ENCODE measurements at places on chromosomes 5 and 9. TPM values are rescaled to one million over a fixed set of nuclear protein-coding genes. Genes with fewer than 3 reads are reported as not detected.

DNA sequence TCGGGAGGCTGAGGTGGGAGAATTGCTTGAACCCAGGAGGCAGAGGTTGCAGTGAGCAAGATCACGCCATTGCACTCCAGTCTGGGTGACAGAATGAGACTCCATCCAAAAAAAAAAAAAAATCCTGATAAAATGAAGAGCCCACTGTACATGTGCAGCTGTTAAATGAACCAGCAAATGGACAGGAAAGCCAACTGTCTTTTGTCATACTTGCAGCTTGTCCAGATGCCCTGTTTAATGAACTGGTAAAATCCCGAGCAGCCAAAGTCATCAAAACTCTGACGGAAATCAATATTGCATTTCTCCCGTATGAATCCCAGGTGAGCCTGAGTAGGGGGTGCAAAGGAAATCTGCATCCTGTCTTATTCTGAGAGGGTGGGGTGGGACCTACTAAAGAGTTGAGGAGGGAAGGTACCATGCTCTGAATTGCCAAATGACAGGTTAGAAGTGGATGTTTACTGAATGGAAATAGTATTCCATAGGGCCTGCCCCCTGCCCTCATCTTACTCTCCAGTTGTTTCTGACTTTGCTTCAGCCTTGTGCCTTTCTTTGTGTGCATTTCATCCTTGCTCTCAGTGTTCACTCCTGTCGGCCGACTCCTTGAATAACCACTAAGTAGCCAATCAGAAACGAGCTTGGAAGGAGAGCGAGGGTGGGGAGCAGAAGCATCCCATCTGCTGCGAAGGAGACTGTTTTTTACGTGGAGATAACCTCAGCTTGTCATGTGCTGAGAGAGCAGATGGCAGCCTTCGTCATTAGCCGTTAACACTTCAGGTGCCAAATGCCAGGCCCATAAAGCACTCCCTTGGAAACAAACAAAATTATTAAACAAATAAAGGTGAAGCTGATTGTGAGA, 45.7 kb upstream of the CFAP157 start:
- no peak for DNase-seq

GRCh38 chr5:179732918-179733771, 523 bp downstream of the MAML1 start:
- DNase-seq = peak; percentile 30

The GHR gene
- 0.03 TPM for polyA plus RNA-seq

- no peak for DNase-seq
Observed at GRCh38 chr9:113482991-113483675, 19.6 kb downstream of the RGS3 start.

DNA sequence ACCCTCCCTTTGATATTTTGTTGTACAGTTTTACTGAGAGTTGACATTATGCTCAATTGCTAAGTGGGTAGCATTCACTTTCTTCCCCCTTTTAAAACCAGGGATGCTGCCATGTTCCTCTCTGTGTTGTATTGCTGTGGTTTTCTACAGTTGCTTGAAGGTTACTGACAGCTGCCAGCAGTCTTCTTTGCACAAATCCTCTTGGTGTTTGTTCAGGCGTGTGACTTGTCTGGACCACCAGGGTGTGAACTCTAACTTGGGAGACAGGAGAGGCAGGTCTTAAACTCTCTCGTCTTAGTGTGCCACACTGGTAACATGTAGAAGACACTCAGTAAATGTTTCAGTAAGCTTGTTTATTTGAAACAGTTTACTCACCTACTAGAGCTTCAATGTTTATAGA, 25.1 kb downstream of the SLC44A1 start:
- DNase-seq = no peak

The HAPLN1 gene
- not detected for polyA plus RNA-seq

The CBY3 gene
- polyA plus RNA-seq = not detected

DNA sequence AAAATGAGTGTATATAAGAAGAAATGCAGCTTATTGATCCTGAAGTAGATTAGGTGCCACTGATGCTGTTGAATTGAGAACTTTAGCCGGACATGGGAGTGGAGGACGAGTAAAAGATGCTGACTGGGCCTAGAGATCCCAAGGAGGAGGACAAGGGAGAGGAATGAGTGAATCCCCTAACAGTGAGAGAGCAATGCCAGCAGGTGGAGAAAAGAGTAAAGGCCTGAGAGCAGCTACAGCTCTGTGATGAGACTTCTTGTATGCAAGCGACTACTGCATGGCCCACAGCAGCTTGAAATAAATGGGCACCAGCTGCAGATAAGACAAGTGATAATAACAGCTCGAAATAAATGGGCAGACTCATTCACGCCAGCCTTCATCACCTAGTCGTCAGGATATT, 44.5 kb upstream of the JMY start:
- DNase-seq = no peak

- no peak for DNase-seq
Observed at GRCh38 chr5:51373880-51374523, 9.2 kb upstream of the ISL1 start.

DNA sequence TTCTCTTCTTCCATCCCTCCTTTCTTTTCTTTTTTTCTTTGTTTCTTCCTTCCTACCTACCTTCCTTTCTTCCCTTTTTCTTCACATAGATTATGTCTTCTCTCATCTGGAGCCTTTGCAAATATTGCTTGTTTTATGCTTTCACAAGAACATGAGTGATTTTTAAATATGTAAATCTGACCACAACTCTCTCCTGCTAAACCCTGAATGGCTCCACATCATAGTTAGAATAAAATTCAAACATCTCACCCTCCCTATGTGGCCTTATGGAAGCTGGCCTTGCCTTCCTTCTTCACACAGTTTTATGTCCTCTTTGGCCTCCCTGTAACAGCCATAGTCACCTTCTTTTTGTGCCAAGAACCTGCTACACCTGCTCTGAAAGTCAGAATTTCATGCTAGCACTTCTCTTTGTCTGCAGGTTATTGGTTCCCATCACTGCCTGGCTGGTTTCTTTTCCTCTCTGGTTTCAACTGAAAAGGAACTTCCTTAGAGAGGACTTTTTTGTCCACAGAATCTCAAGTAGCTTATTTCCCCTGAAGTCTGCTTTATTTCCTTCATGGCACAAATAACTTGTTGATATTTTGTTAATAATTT, 114.3 kb upstream of the TNC start:
- no peak for DNase-seq

DNA sequence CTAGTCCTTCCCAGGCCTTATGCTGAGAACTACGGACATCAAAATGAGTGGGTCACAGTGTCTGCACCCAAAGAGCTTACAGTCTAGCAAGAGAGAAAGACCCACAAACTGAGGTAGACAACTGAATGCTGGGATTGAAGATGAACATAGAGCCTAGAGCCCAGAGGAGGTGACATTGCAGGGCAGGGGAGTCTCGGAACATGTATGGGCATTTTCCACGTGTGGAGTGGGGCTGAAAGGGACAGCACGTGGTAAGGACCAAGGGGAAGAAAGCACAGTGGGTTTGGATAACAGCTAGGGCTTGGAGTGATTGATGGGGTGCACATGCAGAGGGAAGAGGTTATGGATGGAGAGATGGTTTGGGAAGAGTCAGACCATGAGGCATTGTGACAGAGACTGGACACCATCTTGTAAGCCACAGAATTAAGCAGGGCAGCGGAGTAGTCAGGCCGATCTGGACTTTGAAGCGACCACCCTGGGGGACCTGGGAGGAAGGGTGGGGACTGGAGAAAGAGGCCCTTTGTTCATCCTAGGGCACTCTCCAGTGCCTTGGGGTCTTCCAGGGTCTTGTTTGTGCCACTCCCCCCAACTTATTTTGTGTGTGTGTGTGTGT, 47.5 kb upstream of the SH3PXD2B start:
- DNase-seq = no peak

DNA sequence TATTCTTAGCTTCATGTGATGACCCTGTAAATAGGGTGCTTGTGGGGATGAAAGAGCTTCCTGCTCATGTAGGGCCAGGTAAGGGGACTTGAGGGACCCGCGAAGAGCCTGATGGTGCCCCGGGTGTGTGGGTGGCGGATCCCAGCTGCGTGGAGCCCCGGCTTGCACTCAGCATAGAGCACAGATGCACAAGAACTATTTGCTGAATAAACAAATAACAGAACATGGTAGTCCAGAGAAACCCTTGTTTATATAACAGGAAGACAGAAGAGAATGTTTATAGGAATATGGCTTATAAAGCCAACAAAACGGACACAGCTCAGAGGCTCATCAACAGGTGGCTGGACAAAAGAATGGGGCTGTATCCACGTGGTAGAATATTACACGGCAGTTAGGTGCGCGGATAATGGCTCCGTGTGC, 106.9 kb upstream of the COL5A1 start:
- DNase-seq = no peak

- DNase-seq = no peak
Observed at GRCh38 chr5:80250801-80251200, 5.0 kb downstream of the SERINC5 start.

The RASGRF2 gene
- polyA plus RNA-seq = 2.2 TPM

GRCh38 chr9:98049288-98050072, 7.1 kb upstream of the NANS start:
- no peak for DNase-seq

DNA sequence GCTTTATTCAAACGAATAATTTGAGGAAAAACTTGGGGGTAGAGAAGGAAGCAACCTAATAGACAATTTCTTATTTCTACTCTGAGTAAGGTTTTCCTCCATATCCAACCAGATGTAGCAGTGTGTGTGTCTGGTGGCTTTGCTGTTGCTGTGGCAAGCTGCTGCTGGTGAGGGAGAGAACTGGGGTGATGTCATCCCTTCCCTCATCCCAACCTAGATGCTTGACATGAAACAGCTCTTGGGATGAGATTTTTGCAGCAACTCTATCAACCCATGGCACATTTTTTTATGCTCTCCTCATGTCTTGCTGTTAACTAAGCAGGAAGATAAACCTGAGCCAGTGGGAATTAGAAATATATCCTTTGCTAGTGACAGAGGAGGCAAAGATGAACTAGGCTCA, 135.8 kb downstream of the PCSK1 start:
- DNase-seq = no peak

- no peak for DNase-seq
Observed at GRCh38 chr5:123303802-123304201, 119.4 kb downstream of the CEP120 start.

DNA sequence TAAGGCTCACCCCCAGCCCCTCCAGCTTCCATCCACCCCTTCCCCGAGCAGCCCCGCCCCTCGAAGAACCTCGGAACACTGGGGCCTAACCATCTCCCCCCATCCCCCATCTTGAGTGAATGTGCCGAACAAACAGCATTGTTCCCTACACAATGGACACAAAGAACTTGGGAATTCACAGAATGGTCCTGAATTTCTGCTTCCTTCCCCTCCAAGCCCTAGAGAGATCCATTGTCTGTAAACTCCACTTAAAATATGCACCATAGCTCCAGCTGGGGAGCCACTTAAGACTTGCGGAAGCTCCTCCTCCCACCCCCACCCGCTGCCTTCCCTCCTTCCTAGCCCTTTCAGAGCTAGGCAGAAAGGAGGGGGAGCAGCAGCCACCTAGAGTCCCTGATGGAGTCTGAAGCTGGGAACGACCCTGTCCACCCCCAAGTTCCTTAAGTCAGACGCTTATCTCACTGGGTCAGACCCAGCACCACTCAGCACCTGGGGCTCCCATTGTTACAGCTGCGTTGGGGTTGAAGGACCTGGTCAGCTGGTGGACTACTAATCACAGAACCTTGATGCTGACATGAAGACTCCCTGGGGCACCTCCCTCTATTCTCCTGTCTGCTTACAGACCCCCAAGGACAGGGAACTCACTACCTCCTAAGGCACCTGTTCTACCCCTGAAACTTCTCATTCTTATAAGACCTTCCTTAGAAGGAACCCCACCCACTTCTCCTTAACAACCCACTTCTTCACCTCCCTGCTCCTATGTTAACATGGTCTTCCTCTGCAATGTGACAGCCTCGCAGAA, 61.4 kb downstream of the PCDH1 start:
- no peak for DNase-seq

GRCh38 chr5:84381502-84382362, 2.9 kb downstream of the EDIL3 start:
- DNase-seq = no peak

The CNTNAP3 gene
- polyA plus RNA-seq = 9.4 TPM

The PCDHB9 gene
- polyA plus RNA-seq = 0.11 TPM

- DNase-seq = no peak
Observed at GRCh38 chr9:124222918-124223720, 34.6 kb upstream of the NEK6 start.

- no peak for DNase-seq
Observed at GRCh38 chr5:179486596-179487051, 63.7 kb upstream of the RUFY1 start.

DNA sequence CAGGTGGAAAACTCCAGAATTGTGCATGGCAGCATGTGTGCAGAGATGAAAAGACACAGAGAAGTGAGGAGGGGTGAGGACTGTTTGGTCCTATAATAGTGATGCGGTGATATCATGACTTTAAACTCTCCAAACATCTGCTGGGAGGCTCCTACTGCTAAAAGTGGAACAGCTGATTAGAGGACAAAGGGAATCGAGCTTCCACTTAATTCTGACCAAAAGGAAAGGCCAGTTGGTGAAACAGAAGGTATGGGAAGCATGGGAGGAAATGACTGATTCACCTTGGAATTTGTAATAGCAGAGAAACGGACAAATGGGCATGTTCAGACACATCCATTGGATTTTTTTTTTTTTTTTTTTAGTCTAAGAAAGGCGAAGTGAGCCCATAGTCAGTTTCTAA, 67.5 kb upstream of the MAMDC2 start:
- DNase-seq = no peak

The CAPSL gene
- polyA plus RNA-seq = not detected

DNA sequence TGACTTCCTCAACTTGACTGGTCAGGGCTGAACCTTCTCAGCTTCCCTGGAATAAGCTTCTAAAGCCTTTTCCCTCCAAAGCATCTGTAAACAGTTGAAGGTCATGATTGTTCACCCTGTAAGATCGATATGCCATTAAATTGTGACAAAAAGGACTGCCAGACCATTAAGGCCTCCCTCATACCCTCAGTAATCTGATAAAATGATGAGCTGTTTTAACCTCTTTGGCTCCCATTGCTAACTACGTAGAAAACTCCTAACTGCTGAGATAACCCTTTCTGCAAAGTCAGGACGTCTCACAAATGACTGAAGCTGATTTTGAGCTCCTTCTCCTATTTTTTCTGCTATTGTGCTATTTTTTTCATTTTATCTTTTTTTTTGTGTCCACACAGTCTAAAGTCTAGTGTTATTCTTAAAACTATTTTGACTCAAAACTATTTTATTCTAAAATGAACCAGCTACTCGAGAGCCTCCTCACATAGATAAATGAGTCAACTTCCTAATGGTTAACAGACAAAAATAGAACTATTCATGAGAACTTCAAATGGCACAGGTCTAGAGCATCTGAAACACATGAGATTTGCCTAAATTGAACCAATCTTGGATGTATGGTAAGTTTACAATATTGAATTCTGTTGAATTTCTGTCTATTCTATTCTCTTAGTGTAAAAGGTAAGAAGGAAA, 395.6 kb upstream of the TLE4 start:
- DNase-seq = no peak
